ENCODE measurements at places on chromosomes 3 and 15.

DNA sequence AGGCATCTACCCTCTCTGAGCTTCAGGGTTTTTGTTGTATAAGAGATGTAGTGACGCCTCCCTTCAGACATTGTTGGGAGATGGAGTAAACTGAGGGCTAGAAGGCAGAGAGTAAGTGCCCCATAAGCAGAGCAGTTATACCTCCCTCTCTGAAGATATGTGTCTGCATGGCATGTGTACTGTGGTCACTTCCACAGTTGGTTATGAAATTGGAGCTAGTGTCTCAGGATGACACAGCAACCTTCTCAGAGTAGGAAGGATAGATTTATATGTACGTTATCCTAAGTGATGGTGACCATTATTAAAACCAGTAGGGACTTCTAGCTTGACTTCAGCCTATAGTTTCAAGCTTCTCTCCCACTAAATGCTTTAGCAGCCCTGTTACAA is 17.9 kb downstream of the PXK start:
- no peak for DNase-seq

GRCh38 chr3:39292961-39293360 is 13.1 kb upstream of the CX3CR1 start:
- no peak for DNase-seq

DNA sequence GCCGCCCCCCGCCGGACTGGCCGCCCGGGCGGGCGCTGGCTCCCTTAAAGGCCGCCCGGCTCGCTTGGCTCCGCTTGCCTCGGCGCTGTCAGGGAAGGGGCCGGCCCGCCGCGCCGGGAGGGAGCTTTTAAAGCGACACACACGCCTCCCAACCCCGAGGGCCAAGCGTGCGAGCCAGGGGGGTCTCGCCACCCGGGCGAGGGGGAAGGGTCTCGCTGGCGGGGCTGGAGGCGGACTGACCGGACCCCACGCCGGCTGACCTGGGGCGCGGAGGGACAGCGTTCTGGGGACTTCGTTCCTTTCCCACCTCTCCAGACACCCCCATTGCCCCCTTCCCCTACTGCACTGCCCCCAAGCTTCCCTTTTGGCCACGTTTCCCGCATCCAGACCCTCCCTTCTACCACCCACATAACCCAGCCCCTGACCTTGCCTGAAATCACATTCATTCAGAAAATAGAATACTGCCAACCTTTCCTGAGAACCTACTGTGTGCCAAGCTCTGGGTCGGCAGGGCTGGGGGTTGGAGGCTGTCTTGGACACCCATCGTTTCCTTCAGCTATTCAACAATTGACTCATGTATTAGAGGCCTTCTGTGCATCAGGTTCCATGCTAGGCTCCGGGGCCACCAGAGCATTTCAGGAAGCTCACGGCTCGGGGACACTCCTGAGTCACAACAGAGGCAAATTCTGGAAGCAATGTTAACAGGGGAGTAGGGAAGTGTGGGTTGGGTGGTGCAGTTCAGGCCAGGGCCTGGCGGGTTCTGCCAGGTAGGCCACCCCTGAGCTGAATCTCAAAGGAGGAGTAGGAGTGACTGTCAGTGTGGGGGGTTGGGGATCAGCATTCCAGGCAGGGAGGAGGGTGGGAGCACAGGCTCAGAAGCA is at the start of gene INSYN1:
Gene INSYN1 (minus strand): TSS at position 102 of the 881 bp plus-strand sequence. CDS start 2,221 bp downstream, outside the sequence.
- peak; percentile 52 for DNase-seq

DNA sequence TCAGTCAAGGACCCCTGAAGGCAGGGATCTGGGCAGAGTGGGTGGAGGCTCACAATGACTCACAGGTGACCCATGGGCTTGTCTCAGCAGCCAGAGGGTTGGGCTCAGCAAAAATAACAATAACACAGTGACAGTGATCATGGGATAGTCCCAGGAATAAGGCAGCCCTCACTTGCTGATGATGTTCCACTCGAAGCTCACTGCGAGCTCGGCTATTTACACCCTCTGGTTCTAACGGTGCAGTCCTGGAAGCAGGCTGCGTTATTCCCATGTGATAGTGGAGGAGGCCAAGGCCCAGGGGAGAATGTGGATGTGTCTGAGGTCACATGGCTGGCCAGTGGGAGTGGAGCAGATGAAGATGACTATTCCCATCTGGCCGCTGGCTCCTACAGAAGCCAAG is 16.2 kb downstream of the CCDC33 start:
- DNase-seq: peak; percentile 13

GRCh38 chr3:139571711-139572110 is 32.2 kb upstream of the RBP1 start:
- no peak for DNase-seq

GRCh38 chr3:42631620-42632019 is 21.9 kb upstream of the ZBTB47 start:
- DNase-seq: no peak

- no peak for DNase-seq
Observed at GRCh38 chr3:189862385-189862998, 231.3 kb downstream of the TP63 start.

GRCh38 chr3:53085476-53085875 is 39.6 kb upstream of the SFMBT1 start:
- no peak for DNase-seq

DNA sequence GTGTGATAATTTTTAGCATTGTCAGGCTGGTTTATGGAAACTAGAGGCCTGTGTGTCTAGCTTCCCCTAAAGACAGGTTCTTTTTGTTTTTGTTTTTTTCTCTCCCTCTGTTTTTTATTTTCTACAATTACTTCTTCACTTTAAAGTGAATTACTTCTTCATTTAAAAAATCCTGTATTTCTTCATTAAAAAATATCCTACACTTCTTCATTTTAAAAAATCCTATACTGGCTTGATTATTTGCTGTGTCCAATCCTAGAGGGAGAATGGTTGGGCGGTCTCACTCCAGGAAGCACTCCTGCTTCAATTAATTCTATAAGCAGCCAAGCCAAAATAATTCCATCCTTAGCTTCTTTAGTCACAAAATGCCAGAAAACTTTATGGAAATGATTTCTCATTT is 11.8 kb downstream of the ATG7 start:
- no peak for DNase-seq

GRCh38 chr3:62525281-62525680 is 151.9 kb upstream of the FEZF2 start:
- no peak for DNase-seq

- DNase-seq: peak; percentile 66
Observed at GRCh38 chr3:113948015-113948917, 453 bp downstream of the ZDHHC23 start.

- DNase-seq: no peak
Observed at GRCh38 chr3:30352410-30353318, 253.7 kb upstream of the TGFBR2 start.

- no peak for DNase-seq
Observed at GRCh38 chr3:55297706-55298105, 189.4 kb downstream of the WNT5A start.

DNA sequence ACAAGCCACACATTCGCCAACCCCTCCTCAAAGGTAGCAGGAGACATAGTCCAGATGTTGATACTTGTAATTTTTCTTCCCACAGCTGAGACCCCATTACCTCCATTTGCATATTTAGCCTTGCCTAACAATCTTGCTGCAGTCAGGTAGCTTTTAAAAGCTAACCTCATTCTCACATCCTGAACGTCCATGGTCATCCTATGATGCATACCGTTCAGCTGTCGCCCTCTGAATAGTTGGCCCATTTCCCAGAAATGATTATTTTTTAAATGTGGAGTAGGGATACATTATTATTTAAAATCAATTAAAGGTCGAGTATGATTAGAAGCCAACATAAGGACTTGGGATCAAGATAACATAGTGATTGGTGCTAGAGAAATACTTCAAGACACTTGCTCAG is 165.0 kb downstream of the MEX3B start:
- no peak for DNase-seq

DNA sequence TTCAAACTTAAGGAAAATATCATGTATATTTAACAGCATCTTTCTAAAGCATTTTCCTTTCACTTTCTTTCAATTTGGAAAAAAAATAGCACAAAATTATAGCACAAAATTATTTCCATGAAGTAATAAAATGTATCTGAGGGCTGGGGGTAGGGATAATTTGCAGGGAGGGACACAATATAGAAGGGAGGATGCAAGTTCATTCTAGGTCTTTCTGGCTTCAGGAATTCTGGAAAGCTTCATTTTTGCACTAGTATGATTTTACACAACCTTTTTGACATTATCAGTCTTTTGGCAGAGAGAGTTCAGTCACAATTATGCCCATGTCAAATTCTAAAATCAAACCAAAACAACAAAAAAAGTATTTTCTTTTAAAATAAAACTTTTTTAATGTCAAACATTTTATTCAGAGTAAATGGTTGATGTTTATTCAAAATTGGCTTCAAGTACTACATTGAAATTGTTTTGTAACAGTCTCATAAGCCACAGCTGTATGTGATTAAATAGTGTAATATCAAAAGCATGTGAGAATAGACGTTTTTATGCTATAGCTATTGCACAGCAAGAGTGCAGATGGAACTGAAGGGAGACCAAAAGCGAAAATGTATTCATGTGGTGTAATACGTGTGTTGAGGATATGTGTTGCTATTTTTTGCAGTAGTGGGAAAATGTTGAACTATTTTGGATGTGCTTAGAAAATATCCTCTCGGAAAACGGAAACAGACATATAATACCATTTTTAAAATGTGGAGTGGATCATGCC is 5.8 kb downstream of the RBMS3 start:
- DNase-seq: no peak

DNA sequence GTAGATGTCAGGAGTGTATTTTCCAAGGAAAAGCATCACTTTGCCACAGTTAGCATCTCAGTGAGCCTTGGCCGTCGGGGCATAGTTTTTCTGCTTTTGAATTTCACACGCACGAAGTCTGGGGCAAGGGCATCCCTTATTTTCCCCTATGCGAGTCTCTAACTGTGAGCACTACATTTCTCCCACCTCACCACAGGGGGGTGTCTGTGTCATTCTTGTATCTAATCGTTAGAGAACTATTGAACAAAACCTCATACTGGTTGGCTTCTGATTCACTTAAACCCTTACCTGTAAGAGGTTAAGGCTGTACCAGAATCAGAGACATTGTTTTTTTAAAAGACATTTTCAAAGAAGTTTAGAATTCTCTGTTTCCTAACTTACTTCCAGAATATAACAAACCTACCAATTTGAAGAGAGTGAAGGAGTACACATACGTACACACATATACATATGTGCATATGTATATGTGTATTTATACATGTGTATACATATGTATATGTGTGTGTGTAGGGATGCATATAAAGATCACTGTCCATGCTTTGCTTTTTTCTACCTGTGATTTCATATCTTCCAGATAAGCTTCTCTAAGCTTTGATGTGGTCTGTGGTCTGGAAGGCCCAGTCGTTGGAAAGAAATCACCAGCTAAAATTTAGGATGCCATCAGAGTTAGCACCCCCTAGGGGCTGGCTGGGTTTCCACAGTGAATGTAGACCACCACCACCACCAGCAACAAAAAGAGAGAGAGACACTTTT is 49.4 kb downstream of the MYZAP start:
- DNase-seq: no peak

- no peak for DNase-seq
Observed at GRCh38 chr15:62269504-62269903, 104.4 kb upstream of the C2CD4B start.

- DNase-seq: no peak
Observed at GRCh38 chr15:36053746-36054145, 507.8 kb upstream of the DPH6 start.

DNA sequence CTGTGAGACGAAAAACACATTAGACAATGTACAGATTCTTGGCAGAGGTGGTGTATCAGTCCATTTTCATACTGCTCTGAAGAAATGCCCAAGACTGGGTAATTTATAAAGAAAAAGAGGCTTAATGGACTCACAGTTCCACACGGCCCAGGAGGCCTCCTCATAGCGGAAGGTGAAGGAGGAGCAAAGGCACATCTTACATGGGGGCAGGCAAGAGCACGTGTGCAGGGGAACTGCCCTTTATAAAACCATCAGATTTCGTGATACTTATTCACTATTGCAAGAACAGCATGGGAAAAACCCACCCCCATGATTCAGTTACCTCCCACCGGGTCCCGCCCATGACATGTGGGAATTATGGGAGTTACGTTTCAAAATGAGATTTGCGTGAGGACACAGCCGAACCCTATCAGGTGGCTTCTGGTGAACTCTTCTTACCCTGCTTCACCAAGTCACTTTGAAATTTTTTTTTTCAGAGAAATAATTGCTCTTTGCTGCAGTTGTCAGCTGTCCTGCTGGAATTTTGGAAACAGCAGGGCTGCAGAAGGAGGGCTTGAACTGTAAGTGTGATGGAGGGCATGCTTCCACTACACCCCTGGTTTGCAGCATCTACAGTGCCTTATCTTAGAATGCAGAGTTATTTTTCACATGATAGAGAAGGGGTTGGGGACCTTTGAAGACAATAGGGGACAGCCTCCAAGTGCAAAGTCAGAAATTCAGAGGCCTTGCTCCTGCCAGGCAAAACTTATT is 2.9 kb upstream of the IGF2BP2 start:
- DNase-seq: no peak

DNA sequence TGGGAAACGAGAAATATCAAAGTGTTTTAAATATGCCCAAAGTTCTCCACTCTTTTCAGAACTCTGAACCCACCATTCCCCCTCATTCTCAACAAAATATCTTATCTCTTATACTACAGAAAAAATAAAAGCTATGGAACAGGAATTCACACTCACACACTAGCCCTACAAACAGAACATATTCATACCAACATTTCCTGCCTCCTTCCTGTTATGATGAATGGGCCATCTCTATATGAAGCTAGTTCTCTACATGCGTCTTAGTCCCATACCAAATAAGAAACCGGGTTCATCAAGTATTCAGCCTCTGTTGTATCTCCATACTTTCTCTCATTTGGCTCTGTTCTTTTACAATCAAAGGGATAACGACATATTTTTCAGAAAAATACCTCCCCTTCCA is 72.6 kb downstream of the PLSCR2 start:
- DNase-seq: no peak

DNA sequence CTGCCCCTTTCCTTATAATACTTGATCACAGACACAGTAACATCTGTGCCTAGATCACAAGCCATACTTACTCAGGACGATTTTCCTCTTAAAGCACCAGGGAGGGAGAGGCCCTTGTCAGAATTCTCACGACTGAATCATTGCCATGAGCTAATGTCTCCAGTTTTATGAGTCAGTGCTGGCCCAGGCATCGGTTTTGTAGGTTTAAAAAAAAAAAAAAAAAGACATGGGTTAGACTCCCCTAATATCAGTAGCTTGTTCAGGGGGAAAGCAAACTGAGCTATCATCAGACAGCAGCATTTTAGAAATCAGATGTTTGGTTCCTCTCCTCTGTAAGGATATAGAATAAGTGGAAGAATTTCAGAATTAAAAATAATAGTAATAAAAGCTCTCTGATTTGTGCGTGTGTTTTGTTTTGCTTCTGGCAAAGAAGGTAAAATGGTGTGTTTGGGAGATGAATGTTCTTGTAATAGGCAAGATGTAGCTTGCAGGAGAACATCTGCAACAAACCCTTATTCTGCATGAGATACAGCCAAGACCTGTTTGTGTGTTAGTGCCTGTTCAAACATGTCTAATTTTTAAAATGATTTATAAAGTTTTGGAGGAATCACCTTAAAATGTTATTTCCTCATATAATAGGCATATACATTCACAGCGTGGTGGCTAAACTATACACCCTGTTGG is 193.6 kb downstream of the TP63 start:
- DNase-seq: no peak
